ENCODE measurements at places on chromosomes 6 and 20.

GRCh38 chr6:34149831-34150400 lies 4.0 kb upstream of the GRM4 start:
- peak; percentile 3 for DNase-seq

- no peak for DNase-seq
Observed at GRCh38 chr20:32622585-32623468, 37.7 kb upstream of the NOL4L start.

DNA sequence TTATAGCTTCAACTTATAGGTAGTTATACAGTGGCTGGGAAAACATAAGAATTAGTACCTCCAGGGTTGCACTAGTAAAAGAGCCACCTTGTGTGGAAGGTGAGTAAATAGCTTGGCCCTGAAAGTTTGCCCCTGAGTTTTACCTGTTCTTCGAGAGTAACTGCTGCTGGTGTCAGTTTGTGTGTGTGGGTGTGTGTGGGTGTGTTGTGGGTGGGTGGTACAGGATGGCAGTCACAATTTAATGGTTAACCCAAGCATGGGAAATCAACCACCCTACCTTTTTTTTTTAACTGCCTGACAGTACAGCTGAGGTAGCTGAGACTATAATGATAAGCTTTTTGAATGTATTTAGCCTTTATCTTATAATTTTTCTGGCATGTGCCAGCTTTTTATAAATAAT lies 137.3 kb downstream of the STXBP5 start:
- no peak for DNase-seq

DNA sequence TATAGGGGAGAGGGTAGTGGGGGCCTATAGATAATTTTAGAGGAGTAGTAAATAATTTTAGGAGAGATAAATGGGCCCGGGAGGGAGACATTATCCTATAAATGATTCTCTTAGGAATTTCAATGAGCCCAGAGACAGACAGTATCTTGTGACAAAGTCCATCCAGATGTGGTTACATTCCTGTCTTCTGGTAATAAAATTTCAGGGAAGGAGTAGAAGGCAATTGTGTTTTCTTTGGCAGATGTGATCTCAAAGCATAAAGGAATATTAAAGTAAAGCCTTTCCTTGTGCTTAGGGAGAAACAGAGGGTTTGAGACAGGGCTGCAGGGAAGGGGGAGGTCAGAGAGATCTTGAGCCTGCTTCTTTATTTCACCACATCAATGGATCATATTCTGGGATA lies 979.8 kb upstream of the GJE1 start:
- DNase-seq, result no peak

GRCh38 chr6:33720998-33721397 lies 9.5 kb upstream of the UQCC2 start:
- DNase-seq, result no peak

- peak; percentile 87 for DNase-seq
Observed at GRCh38 chr20:23622839-23623343, 14.9 kb downstream of the CST3 start.

DNA sequence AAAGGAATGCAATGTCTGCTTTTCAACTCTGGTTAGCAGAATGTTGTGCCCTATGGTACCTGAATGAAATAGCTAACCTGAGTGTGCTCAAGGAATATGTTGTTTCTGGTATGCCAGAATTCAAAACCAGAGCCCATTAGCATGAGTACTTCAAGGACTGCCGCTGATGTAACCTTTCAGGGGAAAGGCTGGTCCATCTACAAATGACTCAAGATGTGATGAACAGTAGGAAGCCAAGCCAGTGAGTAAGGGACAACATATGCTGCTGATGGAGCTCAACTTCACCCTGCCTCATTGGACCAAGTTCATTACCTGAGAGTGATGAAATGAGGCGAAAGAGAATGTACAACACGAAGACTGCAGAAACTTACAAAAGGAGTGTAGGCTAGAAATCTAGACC lies 95.7 kb upstream of the BMP2 start:
- DNase-seq, result no peak

DNA sequence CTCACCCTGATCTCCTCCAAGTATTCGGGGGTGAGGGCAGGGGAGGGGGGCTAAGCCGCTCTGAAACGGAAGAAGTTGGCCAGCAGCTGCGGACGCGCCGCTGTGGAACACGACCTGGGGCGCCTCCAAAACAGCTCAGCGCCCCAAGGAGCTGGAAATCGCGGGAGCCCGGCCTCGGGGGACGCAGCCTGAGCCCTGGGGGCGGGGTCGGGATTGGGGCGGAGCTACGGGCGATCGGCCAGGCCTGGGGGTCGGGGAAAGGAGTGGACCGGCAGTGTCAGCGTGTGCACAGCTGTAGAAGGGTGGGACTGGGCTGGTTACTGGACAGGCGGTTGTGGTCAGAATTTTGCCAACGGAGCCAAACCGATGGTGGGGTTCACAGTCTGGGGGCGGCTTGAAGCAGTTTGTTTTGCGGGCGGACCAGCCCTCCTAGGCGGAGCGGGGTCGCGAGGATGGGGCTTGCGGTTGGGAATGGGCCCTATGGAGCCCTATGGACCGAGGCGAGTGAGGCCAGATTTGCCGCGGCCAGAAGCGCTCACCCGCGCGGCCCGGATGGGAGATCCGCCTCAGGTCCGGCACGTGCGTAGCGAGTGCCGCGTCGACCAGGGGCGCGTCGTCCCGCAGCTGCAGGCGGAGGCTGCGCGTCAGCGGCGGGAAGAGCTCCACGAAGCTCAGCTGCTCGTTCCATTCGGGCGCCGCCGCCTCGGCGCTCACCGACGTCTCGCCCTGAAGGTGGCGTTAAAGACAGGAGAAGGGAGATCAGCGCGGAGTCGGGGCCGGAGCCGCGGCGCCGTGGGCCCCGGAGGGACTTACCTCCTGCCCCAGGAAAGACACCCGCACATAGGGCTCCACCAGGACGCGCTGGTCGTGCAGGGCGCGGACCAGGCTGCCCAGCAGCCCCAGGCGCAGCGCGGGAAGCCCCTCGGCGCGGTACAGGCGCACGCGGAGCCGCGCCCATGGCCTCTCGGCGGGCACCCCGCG lies 14.3 kb upstream of the SPAG4 start:
- peak; percentile 68 for DNase-seq

GRCh38 chr20:55386686-55387085 lies 618.6 kb downstream of the CBLN4 start:
- DNase-seq, result no peak

DNA sequence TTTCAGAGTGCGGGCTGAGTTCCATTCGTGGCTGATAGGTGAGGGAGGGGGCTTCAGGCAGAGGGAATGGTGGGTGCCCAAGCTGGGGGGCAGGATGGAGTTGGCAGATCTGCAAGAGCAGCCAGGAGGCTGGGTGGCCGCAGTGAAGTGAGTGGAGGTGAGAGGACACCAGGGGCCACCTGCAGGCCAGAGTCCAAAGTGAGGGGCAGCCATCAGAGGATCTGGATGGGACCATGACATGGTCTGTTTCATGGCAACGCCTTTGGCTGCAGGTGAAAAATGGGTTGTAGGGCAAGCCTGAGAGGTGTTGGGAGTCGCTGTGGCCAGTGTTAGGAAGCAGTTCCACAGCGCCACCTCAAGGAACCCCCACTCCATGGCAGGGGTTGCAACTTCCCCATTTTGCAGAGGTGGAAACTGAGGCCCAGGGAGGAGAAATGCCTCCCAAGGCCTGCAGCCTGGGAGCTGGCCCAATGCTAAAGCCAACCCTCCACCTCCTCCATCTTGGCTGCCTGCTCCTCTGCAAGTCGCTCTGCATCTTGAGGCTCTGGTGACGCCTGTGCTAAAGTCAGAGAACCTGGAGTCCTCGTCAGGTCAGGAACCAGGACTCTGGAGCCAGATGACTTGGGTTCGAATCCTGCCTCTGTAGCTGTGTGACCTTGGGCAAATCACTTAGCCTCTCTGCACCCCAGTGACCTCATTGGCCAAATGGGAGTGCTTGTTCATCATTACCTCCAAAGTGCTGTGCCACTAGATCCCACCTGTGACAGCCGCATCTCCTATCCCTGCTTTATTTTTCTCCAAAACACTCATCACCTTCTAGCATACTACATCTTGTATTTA lies 153.8 kb downstream of the CEBPB start:
- no peak for DNase-seq

DNA sequence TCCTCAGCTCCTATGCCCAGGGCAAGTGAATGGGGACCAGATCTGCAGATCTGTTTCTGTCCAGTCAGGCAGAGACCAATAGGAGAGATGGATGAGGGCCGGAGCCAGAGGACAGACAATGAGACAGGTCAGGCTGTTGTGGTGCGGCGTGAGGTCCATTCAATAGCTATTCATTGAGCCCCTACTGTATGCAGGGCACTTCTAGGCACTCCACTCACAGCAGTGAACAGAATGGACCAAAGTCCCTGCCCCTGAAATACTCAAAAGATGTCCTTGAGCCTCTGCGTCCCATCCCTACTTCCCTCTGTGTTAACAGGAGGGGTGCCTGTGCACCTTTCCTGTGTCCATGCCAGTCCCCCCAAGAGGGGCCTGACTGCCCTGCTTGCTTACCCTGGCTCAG lies 8.5 kb upstream of the TULP1 start:
- no peak for DNase-seq

GRCh38 chr6:51854876-51855275 lies 232.5 kb downstream of the PKHD1 start:
- DNase-seq, result no peak

DNA sequence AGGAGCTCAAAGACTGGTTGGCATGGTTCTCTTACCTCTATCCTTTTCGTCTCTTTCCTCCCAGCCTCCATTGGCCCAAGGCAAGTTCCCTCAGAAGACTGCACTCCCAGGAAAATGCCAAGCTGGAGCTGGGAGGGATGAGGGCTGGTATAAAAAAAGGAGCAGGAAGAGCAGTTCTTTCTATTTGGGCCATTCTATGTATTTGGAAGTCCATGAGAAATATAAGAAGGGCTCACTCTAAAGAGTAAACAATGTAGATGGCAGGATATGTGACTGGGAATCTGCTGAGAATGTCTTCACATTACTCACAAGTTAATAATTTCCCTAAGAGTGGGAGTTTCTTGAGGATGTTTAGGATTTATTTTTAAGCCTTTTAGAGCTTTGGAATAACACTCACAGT lies 36.6 kb upstream of the ADTRP start:
- no peak for DNase-seq

DNA sequence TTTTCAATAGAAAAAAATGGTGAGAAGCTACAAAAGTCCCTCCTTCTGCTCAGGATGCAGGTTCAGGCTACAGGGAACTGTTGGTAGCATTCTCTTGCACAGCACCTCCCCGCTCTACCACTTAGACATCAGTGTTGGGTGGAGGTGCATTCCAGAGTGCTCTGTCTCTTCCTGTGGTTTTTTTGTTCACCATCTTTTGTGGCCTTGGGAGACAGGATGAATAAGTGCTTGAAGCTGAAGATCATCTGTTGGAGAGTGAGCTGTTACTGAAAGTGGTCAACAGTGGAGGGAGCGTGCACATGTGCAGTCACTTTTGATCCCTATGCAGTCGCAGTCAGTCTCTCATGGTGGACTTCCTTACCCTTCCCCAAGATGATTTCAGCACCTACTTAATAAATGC lies 16.6 kb upstream of the BTBD3 start:
- no peak for DNase-seq

DNA sequence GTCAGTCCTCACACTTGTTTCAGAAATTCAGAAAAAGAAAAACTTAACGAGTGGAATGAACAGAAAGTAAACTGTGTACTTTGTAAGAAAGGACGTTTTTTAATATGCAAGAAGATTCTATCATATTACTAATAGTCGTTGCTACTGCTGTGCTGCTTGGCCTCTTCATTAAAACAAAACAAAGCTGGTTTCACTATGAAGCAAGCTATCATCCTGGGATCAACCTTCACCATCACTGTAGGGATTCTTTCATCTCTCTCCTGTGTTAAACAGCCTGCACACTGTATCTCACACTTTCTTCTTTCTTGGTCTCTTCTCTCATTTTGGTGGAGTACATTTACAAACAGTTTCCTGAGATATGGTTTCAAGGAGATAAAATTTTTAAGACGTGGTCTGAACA lies 284.2 kb downstream of the BTBD9 start:
- no peak for DNase-seq

GRCh38 chr6:158303210-158303731 lies 9.0 kb upstream of the TULP4 start:
- no peak for DNase-seq

- no peak for DNase-seq
Observed at GRCh38 chr6:20092071-20092566, 120.2 kb downstream of the MBOAT1 start.

GRCh38 chr20:22795871-22796270 lies 211.5 kb upstream of the FOXA2 start:
- DNase-seq, result peak; percentile 80

GRCh38 chr6:7542065-7542873 lies 798 bp downstream of the DSP start:
- DNase-seq, result no peak

GRCh38 chr6:77457720-77458349 lies 5.5 kb downstream of the HTR1B start:
- peak; percentile 86 for DNase-seq

GRCh38 chr6:157978021-157978783 lies 3.5 kb upstream of the SYNJ2 start:
- peak; percentile 55 for DNase-seq

GRCh38 chr6:53898026-53898795 lies 103.4 kb downstream of the LRRC1 start:
- no peak for DNase-seq

DNA sequence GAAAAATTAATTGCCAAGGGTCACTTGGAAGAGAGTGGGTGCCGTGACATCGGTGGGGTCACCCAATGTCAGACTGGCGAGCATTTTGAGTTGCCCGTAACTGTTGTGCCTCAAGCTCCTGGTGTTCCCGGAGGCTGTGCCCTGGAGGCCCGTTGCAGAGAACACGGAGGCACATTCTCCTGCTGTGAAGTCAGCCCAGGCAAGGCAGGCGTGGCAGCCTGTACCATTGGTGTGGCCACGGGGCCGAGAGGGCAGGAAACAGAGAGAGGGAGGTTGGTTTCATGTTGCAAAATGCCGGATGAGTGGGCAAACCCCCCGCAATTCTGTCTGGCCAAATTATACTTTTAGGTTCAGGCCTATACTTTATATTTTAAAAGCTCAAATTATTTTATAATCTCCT lies 81.2 kb downstream of the THBS2 start:
- peak; percentile 84 for DNase-seq

DNA sequence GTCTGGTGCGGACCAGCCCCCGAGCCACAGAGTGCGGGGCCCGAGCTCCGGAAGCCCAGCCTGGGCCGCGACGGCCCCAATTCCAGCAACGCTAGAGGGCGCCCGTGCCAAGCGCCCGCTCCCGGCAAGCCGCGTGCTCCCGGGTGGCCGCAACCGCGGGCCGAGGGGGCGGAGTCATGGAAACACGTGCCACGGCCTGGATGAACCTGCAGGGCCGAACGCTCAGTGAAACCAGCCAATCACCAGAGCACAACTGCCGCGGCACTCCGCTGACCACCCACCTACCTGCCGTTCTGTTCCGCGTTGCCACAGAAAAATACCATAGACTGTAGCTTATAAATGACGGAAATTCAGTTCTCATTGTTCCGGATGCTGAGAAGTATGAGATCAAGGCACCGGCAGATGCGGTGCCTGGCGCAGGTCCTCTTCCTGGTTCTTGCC lies 85.7 kb upstream of the FOXC1 start:
- peak; percentile 49 for DNase-seq

GRCh38 chr20:49687595-49688567 lies 25.8 kb downstream of the B4GALT5 start:
- DNase-seq, result no peak

- no peak for DNase-seq
Observed at GRCh38 chr20:2507464-2507863, 1.3 kb downstream of the ZNF343 start.

All from tibial artery (tissue), 4 donors.